ENCODE measurements at places on chromosomes 11 and 22.

DNA sequence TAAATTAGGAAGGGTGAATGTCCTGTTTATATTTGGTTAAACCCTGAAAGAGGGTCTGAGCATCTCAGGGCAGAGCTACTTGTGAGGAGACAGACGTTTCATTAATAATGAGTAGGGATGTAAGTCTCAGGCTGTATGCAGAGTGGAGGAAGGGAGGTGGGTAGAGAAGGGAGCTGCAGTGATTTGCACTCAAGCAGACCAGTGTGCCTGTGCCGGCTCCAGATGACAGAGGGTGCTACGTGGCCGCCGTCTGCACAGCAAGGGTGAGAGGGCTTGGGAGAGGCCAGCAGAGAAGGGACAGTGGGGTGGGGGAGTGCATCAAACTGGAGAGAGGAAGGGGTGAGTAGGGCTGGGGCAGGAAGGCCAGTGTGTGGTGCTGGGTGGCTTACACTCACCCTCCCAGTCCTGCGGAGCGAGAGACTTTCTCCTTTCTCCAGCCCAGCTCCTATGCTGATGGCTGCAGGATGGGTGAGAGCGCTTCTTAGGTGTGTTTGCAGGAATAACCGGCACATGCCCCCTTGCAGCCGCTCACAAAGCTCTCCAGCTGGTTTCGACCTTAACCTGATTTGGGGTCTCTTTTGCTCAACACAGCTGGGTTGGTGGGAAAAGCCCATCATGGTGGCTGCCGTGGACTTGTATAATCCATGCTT is 130.6 kb downstream of the ST3GAL4 start:
- DNase-seq, result no peak

GRCh38 chr11:102114032-102114431 is 3.8 kb downstream of the YAP1 start:
- no peak for DNase-seq

DNA sequence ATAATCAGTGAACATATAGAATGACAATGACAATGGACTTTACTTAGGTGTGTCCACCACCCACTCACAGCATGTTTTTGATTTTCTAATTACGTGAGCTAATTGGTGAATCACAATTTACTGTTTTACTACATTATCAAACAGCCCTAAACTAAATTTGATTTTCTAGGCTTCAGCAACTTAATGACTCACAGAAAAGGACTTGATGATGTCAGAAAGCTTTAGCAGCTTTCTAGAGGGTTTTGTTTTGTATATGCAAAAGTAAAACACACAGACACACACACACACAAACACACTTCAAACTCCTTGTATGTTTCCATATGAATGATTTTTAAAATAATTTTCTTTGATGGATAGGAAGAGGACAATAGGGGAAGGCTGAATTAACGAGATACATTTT is 878.6 kb upstream of the CCDC90B start:
- DNase-seq, result no peak

DNA sequence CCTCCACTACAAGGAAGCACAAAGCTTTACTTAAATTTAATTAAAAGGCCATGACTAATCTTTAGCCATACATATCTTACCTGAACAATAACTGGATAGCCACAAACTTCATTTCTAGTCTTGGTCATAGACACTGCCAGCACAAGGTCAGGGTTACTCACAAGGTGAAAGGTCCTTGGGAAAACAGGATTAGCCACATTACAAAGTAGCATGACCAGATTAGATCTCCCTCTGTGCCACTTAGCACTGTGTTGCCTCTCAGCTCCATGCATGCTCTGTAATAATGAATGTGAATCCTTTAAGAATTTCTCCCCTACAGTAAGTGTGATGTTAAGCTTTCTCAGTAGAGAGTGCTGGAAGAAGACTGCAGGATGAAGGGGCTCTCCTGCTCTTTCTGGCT is 325.1 kb upstream of the MPPED2 start:
- DNase-seq, result no peak

GRCh38 chr11:18304745-18305144 is 17.2 kb downstream of the HPS5 start:
- DNase-seq, result no peak
